ENCODE measurements at places on chromosomes 1 and 21.
A peak's percentile ranks its signal among the peaks of the same experiment; 100 is the strongest.

DNA sequence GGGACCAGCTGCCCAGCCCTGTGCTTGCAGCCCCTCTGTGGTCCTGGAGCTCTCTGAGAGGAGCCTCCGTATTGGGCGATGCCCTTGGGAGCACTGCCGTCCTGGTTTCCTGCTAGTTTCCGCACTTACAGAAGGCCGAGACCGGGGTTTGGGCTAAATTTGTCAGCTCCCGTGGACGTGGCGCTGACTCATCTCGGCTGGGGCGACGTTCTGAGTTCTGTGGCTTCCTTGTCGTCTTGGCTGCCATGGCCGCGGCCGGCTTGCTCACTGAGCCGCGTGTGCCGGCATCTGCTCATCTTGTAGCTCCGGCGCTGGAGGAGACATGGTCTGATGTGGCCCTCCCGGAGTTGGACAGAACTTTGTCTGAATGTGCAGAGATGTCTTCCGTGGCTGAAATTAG, 64.9 kb downstream of the PCNT start:
- DNase-seq = no peak

GRCh38 chr1:205669341-205670149, 10.8 kb downstream of the SLC45A3 start:
- peak; percentile 46 for DNase-seq

GRCh38 chr1:112618721-112619517, at the start of gene ST7L:
Gene ST7L, minus strand, starts transcription at chr1:112619141. Its CDS starts 28 bp downstream, at chr1:112619113.
- peak; percentile 53 for DNase-seq

DNA sequence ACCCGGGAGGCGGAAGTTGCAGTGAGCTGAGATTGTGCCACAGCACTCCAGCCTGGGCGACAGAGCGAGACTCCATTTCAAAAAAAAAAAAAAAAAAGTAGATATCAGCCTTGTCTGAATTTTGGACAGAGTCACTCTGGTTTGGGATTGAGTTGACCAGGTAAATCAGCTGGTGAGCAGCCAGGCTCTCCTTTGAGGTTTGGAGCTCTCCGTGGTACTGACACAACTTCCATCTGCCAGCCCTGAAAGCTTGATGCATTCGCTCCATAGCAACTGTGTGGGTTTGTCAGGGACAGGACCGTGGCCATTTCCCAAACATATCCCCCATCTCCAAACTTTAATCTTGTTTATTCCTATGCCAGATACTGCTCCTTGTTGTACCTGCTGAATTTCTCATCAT, 155.2 kb downstream of the DMRTA2 start:
- DNase-seq = peak; percentile 8

GRCh38 chr1:192877283-192877886, 68.5 kb downstream of the RGS2 start:
- peak; percentile 22 for DNase-seq

DNA sequence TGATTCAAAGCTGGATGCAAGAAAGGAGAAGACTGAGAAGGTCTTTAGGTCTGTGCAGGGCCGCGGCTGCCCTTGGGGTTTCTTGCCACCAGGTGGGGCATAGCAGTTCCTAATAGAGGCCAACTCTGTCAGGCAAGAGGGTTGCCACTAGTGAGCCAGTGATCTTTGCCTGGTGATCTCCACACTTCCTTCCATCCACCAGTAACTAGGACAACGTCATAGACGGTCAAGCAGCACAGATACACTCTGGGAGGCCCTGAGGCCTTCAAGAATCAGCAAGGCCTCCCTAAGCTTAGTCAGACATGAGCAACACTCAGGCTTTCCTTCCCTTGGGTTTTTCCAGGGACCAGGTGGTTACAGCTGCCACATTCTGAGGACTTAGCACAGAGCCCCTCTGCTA, 32.9 kb upstream of the ATP2B4 start:
- no peak for DNase-seq

- no peak for DNase-seq
These were observed 37.1 kb downstream of the SNX7 start for GRCh38 chr1:98698625-98699024.

GRCh38 chr1:70039485-70039884, 165.9 kb downstream of the LRRC40 start:
- DNase-seq = no peak

GRCh38 chr1:109529881-109530456, 9.7 kb upstream of the GPR61 start:
- no peak for DNase-seq

GRCh38 chr1:220113136-220113695, 19.3 kb downstream of the IARS2 start:
- peak; percentile 46 for DNase-seq

DNA sequence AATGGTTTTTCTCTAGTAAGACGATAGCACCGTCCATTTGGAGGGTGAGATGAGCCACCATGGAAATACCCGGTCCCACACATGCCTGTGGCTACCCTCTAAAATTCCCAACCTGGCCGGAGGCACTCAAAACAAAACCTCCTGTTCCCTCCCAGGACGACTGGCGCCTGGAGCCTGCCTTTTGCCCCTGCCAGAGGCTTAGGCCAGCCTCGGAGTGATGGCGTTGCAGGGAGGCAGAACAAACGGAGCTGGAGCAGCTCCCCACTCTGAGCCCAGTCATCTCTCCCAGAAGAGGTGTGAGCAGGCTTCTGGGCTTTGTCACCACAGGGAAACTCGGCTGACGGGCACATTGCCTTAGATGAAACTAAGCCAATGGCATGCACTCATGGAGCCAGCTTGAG, 213.7 kb upstream of the HOOK1 start:
- DNase-seq = peak; percentile 51

DNA sequence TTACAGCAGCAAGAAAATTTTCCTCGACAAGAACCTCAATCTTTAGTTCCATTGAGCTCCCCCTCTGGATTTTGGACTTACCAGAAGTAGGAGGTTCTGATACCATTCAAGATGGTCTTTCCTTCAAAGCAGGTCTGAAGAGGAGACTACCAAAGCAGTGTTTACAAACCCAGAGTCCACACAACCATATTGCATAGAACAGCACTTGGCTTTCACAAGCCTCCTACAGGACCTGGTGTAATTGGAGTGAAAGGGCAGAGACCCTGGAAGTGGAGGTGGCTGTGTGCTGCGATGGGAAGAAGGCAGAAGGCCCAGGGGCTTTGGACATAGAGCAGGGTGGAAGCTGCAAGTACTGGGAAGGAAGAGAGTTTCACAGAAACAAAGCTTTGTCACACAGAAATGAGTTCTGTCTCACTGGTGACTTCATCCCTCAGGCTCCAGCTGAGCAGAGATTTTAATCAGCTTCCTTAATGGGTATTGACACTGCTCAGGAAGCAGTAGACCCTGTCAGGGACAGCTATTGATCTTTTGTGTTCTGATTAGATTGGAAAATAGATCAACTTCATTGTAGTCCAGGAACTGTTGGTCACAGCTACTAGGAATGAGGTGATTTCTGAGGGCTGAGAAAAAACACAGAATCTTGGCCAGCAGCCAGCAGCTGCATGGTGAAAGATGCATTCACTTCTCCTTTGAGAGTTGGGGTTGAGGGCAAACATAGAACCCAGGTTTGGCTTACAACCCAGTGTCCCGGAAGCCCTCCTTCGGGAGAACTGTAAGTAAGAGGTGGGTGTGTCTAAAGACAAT, 124.0 kb downstream of the SYT2 start:
- DNase-seq = peak; percentile 42

GRCh38 chr1:214404571-214405213, 123.7 kb downstream of the SMYD2 start:
- peak; percentile 92 for DNase-seq

DNA sequence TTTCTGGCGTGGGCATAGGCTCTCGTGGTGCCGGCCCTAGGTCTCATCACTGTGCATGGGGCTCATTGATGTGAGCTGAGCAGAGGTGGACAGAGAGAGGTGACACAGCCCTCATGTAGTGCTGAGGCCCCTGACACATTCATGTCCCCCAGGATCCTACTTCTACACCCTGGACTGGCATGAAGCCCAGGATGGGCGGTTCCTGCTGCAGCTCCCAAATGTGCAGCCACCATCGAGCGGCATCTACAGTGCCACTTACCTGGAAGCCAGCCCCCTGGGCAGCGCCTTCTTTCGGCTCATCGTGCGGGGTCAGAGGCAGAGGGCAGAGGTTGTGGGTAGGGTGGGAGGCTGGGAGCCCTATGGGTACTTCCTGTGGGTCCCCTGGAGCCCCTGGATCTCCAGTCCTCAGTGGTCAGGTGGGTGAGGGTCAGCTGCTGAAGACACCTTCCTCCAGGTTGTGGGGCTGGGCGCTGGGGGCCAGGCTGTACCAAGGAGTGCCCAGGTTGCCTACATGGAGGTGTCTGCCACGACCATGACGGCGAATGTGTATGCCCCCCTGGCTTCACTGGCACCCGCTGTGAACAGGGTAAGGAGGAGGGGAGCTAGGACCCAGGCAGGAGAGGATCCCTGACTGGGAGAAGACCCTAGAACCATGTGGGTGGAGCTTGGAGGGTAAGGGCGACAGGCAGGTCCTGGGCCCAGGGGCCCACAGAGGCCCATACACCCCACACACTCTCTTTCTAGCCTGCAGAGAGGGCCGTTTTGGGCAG, 6.1 kb downstream of the TIE1 start:
- no peak for DNase-seq

- no peak for DNase-seq
These were observed at the start of gene CFHR3 for GRCh38 chr1:196774603-196775002. Gene CFHR3, plus strand, starts transcription at chr1:196774840. Its CDS starts 47 bp downstream, at chr1:196774887.

DNA sequence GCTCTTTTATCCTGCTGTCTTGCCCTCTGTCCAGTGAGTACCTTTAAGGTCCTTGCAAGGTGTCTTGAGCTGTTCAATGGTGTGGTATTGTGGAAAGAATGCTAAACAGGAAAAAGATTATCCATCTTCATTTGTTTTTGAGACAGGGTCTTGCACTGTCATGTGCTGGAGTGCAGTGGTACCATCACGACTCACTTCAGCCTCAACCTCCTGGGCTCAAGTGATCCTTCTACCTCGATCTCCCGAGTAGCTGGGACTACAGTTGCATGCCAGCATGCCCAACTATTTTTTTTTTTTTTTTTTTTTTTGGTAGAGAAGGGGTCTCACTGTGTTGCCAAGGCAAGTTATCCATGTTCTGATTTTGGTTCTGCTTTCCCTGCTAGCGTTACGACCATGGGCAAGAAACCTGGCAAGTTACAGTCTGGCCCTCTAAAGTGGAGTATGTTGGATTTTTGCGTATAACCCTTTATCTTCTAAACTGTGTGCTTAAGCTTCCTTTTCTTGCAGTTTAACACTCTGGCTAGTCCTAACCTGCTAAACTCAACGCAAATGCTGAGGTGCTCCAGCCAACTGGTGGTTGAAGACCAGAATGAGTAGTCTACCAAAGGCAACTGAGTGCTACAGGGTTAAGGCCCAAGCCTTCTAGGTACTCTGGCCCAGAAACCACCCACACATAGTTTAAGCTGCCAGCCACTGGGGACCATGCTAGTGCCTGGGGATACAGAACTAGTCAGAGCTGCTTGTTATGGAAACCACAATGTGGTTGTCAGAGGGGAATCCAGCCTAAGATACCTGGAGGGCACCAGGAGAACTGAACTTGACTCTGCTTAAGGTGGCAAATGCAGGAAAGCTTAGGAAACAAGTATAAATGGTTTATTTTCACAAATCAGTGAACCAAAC, 7.9 kb downstream of the RPL11 start:
- DNase-seq = no peak

- DNase-seq = no peak
These were observed 63.6 kb downstream of the MYOM3 start for GRCh38 chr1:24048205-24048869.

DNA sequence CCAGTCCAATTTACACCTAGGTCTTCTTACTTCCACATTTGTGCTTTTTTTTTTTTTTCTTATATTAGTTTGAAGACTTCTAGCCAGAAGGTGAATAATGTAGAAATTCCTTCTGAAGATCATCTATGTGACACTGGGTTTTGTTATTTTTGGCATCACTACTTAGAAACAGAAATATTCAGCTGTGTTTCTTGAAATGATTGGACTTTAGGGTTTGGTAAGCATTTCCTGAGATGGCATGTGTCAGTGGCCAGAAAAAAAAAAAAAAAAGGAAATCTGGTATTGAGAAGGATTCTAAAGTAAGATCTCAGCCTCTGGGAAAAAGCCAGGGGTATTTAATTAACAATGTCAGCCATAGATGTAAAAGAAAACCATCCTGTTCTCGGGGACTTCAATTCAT, 43.4 kb upstream of the LRRC8C start:
- no peak for DNase-seq

DNA sequence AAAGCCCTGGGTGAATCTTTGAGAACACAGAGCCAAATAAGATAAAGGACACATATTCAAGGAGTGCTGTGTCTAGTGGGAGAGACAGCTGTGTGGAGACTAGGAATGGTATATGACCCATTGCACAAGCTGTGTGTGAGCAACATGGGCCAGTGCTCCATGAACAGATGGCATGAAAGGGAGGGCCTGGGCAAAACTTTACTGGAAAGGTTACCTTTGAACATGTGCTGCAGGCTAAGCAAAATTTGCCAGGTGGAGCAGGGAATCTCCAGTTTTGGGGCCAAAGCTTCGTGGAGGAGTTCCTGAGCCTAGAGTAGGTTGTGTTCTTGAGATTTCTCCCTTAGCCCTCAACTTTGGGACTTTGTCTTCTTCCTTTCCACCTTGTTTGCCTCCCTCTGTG, 446.1 kb upstream of the PROX1 start:
- no peak for DNase-seq

DNA sequence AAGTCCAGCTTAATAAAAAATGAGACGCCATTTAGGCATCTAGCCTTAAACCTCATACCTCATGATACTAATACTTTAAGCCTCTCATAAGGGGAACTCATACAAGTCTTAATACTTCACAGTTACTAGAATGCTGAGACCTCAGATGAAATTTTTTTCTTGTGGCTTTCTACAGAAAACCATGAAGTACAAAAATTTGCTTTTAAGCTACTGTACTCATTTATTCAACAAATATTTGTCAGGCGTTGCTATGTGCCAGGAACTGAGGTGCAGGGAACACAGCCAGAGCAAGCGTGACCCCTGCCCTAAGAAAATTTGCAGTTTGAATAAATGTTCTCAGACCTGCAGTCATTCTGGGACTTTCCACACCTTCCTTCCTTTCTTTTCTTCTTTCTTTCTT, 150.6 kb downstream of the MRPL39 start:
- no peak for DNase-seq

DNA sequence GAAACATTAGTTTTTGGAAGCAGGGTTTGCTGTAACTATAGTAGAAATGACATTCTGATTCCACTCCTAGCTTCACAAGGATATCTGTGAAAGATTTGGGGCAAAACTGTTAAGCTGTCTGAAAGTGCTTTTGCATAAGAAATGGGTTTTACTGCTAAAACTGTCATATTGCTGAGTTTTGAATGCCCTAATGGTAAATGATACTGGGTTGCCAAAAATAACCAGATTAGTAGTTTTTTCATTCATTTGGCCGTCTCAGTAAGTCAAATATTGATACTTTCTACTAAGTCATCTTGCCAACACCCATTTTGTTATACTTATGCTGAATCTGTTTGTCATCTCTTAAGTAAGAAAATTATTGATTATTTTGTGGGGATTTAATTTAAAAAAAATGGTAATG, 399 bp upstream of the PTPRC start:
- no peak for DNase-seq

- no peak for DNase-seq
These were observed 217.3 kb upstream of the FGGY start for GRCh38 chr1:59079434-59080140.

- no peak for DNase-seq
These were observed 48.0 kb downstream of the DMAP1 start for GRCh38 chr1:44261171-44261817.

All from A172 (cell line).